Hematopoietic multipotent progenitor cell treated with erythropoietin and hydrocortisone succinate and interleukin-3 and kit ligand, for 15 days (in vitro differentiated cells): ENCODE measurements at places on chromosomes 11 and 22.
A peak's percentile ranks its signal among the peaks of the same experiment; 100 is the strongest.

GRCh38 chr11:88179971-88180629, 4.9 kb upstream of the RAB38 start:
- DNase-seq: no peak

DNA sequence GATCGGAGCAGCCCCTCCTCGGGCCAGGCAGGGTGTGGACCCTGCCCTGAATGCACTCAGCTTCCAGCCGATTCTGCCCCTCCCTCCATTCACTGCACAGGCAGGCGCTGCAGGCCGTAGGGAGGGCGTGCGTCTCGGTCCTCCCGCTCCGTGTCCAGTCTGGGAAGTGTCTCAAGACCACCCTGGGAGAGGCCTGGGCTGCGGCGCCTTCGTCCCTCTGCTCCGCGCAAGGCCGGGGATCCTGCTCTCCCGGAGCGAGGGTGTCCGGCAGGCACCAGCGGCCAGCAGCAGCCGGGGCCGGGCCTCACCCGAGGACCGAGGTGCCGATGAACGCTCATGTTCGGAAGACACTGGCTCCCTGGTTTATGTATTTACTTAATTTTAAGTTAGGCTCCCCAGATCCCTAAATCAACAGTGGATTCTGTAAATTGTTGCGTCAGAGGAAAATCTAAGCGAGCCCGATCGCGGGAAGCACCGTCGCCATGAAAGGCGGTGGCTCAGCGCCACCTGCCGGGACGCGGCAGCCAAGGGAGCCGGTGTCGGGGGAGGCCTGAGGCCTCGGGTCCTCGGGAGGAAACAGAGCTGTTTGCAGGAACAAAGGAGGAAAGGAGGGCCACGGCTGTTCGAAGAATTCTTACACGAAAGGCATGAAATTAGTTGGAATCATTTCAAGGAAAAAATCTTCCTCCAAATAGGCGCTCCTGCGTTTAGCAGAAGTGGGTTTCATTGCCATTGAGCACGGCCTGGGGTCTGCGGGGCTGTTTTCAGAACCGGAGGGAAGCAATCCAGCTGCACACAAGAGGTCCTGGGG, 195.3 kb downstream of the BRD1 start:
- no peak for DNase-seq

DNA sequence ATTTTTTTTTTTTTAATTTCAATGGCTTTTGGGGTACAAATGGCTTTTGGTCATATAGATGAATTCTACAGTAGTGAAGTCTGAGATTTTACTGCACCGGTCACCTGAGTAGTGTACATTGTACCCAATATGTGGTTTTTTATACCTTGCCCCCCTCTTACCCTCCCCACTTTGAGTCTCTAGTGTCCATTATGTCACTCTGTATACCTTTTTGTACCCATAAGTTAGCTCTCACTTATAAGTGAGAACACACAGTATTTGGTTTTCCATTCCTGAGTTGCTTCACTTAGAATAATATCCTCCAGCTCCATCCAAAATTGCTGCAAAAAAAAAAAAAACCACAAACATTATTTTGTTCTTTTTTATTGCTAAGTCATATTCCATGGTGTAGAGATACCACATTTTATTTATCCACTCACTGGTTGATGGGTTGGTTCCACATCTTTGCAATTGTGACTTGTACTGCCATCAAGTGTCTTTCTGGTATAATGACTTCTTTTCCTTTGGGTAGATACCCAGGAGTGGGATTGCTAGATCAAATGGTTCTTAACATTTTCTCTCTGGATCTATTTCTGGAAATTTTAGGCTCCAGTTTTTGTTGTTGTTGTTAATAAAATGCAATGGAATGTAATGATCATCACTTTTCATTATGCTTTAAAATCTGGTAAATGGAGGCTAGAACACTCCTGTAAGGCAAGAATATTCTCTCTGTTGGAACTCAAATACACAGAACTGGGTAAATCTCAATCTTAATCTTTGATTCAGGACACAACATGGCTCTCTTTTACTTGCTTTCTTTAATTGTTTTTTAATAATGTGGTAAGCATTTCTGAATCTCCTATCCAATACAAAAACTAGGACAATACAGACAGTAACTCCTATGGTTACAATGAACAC, 10.3 kb downstream of the NEAT1 start:
- peak; percentile 78 for DNase-seq

GRCh38 chr11:73331138-73331916, 23.3 kb downstream of the ARHGEF17 start:
- DNase-seq: no peak

- DNase-seq: no peak
Observed at GRCh38 chr11:74474316-74474715, 7.0 kb upstream of the KCNE3 start.

- peak; percentile 48 for DNase-seq
Observed at GRCh38 chr11:64553554-64554201, 37.3 kb upstream of the SLC22A12 start.

DNA sequence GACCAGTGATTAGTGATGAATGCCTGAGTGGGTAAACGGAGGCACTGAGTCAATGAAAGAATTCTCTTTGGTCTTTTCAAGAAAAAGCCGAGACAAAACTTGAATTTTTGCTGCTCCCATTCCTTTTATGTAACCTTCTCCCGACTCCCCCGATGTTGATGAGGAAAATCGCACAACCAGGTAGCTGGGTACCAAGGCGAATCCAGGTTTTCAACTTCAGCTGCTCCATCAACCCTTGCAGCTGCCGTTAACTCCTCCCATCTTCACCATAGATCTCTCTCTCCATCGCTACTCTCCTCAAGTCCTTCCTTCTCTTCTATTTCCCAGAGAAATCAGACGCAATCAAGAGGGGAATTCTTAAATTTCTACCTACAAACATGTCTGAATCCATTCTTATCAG, 611 bp upstream of the USP2 start:
- DNase-seq: no peak

- DNase-seq: no peak
Observed at GRCh38 chr11:100536979-100537378, 150.1 kb upstream of the ARHGAP42 start.

DNA sequence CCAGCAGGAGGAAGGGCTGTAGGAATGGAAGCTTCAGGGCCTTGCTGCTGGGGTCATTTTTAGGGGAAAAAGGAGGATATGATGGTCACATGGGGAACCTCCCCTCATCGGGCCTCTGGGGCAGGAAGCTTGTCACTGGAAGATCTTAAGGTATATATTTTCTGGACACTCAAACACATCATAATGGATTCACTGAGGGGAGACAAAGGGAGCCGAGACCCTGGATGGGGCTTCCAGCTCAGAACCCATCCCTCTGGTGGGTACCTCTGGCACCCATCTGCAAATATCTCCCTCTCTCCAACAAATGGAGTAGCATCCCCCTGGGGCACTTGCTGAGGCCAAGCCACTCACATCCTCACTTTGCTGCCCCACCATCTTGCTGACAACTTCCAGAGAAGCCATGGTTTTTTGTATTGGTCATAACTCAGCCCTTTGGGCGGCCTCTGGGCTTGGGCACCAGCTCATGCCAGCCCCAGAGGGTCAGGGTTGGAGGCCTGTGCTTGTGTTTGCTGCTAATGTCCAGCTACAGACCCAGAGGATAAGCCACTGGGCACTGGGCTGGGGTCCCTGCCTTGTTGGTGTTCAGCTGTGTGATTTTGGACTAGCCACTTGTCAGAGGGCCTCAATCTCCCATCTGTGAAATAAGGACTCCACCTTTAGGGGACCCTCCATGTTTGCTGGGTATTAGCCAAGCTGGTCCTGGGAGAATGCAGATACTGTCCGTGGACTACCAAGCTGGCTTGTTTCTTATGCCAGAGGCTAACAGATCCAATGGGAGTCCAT, 14.1 kb downstream of the IL10RA start:
- DNase-seq: no peak

DNA sequence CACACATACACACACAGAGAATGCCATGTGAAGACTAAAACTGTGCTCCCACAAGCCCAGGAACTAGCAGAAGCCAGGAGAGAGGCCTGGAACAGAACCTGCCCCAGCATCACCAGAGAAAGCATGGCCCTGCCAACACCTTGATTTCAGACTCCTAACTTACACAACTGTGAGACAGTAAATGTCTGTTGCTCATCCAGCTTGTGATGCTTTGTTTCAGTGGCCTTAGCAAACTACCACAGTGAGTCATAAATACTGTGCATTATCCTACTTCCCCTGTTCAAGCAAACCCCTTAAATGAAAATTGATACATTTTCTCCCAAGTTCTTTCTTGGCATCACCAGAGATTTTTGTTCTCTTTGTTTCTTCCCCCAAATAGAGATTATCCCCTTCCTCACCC, 1539.4 kb upstream of the TENM4 start:
- DNase-seq: no peak

DNA sequence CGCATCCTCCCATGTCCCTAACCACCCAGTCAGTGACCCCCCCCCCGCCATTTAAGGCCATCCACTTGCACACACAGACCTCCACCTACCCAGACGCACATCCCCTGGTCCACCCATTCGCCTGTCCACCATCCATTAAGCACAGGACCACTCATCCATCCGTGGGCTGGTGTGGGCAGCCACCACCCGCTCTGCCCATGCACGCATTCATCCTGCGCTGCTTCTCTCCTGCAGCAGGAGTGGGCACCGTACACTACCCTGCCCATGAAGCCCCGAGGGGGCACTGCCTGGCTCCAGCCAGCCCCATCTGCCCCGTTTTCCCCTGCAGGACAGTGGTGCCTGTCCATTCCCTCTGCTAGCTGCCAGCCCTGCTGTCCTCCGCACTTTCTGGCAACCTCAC, 3.9 kb upstream of the SLC16A8 start:
- DNase-seq: no peak

GRCh38 chr11:71145368-71145767, 107.0 kb downstream of the SHANK2 start:
- DNase-seq: no peak
